DMS79 (cell line): ENCODE measurements at places on chromosomes 3 and 15.

- DNase-seq, result no peak
These were observed 638 bp downstream of the WDR5B start for GRCh38 chr3:122415104-122415744.

DNA sequence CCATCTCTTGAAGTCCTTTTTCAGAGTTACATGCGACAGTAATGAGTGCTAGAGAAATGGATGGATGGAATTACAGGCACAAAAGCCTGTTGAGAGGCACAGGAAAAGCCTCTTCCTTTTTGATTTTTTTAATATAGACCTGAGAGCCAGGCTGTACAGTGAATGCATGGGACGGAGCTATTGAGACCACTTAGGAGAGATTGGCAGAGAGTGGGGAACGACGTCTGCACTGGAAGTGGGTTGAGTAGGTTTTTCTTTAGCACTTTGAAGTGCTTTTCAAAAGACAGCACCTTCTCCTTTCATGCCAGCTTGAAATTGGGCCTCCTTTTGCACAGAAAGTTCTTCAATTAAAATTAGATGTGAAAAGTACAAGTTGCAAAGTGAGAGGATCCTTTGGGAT is 37.0 kb downstream of the GLDN start:
- DNase-seq, result no peak

- DNase-seq, result no peak
These were observed 36.4 kb upstream of the BNC1 start for GRCh38 chr15:83320844-83321243.

DNA sequence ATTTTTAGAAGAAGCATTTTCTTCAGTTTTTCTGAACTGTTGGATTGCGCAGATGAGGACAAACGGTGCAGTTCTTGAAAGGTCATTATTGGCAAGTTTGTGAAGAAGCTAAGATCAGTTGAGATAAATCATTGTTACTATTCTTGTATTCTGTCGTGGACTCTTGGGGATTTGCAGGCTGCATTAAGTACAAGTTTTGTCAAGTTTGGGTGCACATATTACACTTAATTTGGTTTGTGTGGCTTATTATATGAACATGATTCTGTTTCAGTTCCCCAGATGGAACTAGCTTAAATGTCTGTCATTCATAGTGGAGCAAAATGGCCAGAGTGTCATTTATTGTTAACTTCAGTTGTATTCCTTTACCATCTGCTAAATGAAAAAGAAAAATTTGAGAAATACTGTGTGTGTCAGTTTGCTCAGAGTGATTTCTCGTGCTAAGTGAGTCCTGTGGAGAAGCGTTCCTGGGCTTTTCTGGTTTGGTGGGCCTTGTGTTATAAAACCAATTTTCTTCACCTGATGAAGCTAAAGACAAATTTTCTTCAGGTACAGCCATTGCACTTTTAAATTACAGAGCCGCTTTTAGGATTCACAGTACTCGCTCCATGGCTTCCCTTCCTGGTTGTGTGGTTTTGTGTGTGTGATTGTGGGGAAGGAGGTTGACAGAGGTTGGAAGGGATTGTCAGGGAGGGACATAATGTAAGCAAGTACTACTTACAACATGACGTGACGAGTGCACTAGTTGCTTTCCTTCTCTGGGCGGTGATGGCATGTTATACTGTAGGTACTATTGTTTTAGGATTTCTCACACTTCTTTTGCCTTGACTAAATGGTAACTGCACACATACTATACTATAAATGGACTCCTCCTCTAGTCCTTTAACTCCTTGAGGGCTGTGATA is 1.7 kb downstream of the AKAP13 start:
- no peak for DNase-seq

DNA sequence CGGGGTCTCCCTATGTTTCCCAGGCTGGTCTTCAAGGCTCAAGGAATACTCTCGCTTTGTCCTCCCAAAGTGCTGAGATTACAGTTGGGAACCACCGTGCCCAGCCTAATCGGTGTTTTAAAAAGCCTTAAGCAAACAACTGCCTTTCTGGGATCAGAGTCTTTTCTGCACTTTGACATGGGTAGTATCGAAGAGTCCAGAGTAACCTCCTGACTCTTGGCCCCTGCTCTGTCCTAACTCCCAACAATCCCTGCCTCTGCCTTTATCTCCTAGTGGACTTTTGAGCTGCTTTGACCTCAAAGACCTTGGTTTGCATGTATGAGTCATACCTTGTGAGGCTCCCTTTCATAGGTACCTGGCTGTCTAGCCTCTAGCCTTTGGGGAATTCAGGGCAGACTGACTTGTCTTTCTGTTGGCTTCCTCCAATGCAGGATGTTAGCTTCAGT is 21.0 kb upstream of the HACD2 start:
- DNase-seq, result no peak
